ENCODE measurements at places on chromosomes 3 and 15. TPM values are rescaled to one million over a fixed set of nuclear protein-coding genes. Genes with fewer than 3 reads are reported as not detected.

Gene GLT8D1
- total RNA-seq: 35.3 TPM

Gene PAQR5
- total RNA-seq: not detected

Gene FEZF2
- not detected for total RNA-seq

- DNase-seq: no peak
- H3K27me3 ChIP-seq: no peaks in the 10 kb centered on the region
- H3K36me3 ChIP-seq: no peaks in the 10 kb centered on the region
- H3K4me1 ChIP-seq: peaks cover 58% of the 10 kb centered on the region
These were observed 21.9 kb downstream of the AKAP13 start for GRCh38 chr15:85402195-85402881.

Gene GABRR3
- total RNA-seq: not detected

Gene RPUSD2
- total RNA-seq: 26.1 TPM

DNA sequence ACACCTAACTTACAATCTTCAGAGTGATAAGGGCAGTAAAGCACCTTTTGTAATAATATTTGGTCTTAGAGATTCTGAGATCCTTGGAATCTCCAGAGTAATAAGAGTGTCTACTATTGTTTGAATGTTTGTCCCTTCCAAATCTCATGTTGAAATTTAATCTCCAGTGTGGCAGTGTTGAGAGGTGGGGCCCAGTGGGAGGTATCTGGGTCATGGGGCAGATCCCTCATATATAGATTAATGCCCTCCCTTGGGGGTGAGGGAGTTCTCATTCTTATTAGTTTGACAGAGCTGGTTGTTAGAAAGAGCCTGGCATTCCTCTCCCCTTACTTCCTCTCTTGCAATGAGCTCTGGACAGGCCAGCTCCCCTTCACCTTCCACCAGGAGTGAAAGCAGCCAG is 16.0 kb downstream of the DZIP1L start:
- H3K27me3 ChIP-seq: no peaks in the 10 kb centered on the region
- H3K27ac ChIP-seq: no peak overlapping the region
- no peak for DNase-seq
- no peaks in the 10 kb centered on the region for H3K4me1 ChIP-seq

Gene ERICH6
- 0.40 TPM for total RNA-seq

DNA sequence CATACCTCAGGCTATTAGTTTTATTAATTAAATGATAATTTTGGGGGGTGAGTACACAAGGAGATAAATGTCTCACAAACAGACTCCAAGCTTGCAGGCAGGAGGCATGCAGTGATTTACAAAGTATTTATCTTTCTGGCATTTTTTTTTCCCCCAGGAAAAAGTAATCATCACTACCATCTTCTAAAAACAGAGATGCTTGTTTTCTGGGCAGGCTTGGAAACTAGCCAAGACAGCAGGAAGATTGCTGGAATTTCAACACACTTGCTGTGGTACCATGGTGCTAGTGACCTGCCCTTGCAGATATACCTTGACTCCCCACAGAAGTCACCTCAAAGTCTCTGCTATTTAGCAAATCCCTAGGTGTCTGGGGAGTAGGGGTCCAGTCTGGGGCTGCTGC is 732.8 kb upstream of the CFAP20DC start:
- H3K4me1 ChIP-seq: peaks cover 11% of the 10 kb centered on the region
- no peaks in the 10 kb centered on the region for H3K27me3 ChIP-seq
- DNase-seq: no peak
- H3K27ac ChIP-seq: no peak overlapping the region
- H3K4me3 ChIP-seq: no peak overlapping the region
- no peaks in the 10 kb centered on the region for H3K36me3 ChIP-seq

GRCh38 chr3:117746066-117746465 is 1036.5 kb downstream of the TUSC7 start:
- H3K4me1 ChIP-seq: no peaks in the 10 kb centered on the region
- H3K4me3 ChIP-seq: no peak overlapping the region
- no peaks in the 10 kb centered on the region for H3K27me3 ChIP-seq
- H3K36me3 ChIP-seq: no peaks in the 10 kb centered on the region
- DNase-seq: no peak

DNA sequence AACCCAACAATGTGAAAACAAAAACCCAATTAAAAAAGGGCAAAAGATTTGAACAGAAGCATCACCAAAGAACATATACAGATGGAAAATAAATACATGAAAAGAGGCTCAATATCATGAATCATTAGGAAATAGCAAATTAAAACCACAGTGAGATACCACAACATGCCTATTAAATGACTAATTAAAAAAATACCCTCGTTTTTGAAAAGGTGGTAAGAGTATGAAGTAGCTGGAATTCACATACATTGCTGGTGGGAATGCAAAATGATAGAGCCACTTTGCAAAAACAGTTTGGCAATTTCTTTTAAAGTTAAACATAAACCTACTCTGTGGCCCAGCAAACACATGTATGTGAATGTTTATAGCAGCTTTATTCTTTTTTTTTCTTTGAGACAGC is 75.8 kb downstream of the B3GNT5 start:
- no peak overlapping the region for H3K4me3 ChIP-seq
- H3K27ac ChIP-seq: no peak overlapping the region
- no peaks in the 10 kb centered on the region for H3K27me3 ChIP-seq
- no peak for DNase-seq

DNA sequence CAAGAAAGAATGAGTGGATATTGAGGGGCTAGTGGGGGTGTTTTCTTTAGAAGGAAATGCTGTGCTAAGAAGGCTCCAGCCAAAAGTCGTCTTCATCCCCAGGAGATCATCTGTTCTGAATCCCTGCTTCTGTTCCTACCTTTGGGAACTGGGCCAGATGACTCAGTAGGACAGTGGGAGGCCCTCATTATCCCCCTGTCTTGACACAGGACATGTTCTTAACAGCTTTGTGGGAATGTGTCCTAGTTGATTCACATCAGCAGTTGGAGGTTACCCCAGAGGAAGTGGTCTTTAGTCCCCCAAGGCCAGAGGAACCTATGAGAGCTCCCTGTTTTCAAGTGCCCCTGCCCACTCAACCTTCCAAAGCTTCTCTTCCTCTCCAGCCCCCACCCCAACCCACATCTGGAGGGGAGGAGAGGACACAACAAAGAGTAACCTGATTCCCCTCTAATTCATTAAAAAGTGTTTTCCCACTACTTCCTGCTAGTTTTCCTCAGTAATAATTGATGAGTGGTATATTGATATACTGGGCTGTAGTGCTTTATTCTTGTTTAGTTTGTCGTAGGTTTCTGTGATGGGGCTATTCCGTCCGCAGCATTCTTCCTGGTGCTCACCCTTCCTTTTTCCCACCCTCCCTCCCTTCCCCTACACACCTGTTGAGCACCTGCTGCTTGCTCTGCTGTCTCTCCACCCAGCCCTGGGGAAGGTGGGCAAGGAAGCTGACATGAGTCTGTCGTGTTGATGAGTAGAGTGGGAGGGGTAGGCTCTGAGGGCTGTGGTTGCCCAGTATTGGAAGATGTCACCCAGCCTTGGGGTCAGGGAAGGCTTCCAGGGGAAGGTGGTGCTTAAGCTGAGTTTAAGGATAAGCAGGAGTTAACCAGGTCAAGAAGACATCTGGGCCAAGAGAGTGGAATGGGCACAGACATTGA is 9.3 kb downstream of the PXYLP1 start:
- H3K4me1 ChIP-seq: no peaks in the 10 kb centered on the region
- no peak overlapping the region for H3K4me3 ChIP-seq
- H3K27me3 ChIP-seq: no peaks in the 10 kb centered on the region
- no peak for DNase-seq
- no peaks in the 10 kb centered on the region for H3K36me3 ChIP-seq

GRCh38 chr3:93906245-93906644 is 67.5 kb downstream of the PROS1 start:
- no peak overlapping the region for H3K4me3 ChIP-seq
- no peak overlapping the region for H3K27ac ChIP-seq
- H3K27me3 ChIP-seq: no peaks in the 10 kb centered on the region
- H3K4me1 ChIP-seq: no peaks in the 10 kb centered on the region

Gene IL5RA
- not detected for total RNA-seq

DNA sequence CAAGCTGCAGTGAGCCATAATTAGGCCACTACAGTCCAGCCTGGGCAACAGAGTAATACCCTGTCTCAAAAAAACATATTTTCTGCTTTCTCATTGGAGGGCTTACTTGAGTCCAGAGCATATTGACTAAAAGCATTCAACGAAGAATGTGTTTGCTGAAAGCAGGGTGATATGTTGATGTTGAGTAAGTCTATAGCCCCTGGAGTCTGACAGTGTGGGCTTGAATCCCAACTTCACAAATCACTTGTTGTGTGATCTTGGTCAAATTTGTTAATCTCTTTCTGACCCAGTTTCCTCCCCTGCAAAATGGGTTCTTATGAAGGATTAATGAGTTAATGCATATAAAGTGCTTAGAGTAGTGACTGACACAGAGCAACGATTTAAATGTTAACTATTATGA is 403.9 kb downstream of the MECOM start:
- no peaks in the 10 kb centered on the region for H3K36me3 ChIP-seq
- no peak overlapping the region for H3K27ac ChIP-seq
- no peak for DNase-seq
- H3K27me3 ChIP-seq: no peaks in the 10 kb centered on the region
- no peak overlapping the region for H3K4me3 ChIP-seq
- H3K4me1 ChIP-seq: no peaks in the 10 kb centered on the region

DNA sequence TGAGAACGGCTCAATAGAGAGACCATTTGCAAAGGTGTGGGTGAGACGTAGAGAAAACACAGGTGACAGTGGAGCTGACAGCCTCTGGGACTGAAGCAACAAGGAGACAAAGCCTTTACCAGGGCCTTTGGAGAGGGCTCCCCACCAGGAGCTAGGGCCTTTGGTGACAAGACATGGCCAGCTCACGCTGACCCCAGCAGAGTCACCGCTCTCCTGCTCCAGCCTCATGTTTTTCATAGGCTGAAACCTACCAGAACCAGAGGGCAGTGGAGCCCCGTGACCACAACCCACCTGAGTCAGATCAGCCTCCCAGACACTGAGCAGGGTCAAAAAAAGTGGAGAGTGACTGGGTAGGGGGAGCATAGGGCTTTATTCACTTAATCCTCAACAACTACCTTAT is 214.7 kb downstream of the SHQ1 start:
- no peaks in the 10 kb centered on the region for H3K27me3 ChIP-seq
- no peaks in the 10 kb centered on the region for H3K36me3 ChIP-seq
- peaks cover 34% of the 10 kb centered on the region for H3K4me1 ChIP-seq
- H3K27ac ChIP-seq: no peak overlapping the region

Gene KCNAB1
- not detected for total RNA-seq
